ENCODE measurements at places on chromosomes 3 and 15.

DNA sequence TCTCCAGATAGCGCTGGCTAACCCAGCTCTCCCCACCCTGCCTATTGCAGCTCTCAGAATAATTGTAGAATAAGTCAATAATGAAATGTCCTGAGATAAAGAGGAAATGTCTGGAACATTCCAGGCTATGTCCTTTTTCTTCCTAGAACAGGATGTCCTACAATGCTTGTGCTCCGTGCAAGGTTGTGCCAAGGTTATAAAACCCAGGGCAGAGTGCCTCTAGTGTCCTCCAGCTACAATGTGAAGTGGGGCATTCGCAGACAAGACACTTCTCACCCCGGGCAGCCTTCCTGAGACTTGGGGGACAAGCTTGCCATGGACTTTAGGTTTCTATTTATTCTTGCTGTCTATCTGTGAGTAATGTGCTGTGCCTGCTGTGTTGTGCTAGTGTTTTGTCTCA lies 900.6 kb downstream of the TUSC7 start:
- no peak for DNase-seq

DNA sequence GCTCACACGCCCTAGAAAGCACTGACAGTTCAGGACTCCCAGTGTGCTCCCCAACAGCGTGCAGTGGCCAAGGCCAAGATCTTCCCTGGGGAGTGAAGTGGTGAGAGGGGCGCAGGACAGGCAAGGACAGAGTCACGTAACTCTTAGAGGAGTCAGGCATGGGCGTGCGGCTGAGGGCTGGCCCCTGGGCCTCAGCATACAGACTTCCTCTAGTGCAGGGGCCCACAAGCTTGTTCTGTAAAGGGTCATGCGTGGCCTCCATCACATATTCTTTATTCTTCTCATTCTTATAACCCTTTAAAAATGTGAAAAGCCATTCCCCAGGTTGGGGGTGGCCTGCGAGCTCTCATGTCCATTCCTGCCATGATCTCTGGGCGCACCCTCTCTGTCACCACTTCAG lies 25.2 kb downstream of the TMEM43 start:
- DNase-seq = peak; percentile 57

GRCh38 chr3:71109241-71109976 lies 474.1 kb downstream of the FOXP1 start:
- no peak for DNase-seq

DNA sequence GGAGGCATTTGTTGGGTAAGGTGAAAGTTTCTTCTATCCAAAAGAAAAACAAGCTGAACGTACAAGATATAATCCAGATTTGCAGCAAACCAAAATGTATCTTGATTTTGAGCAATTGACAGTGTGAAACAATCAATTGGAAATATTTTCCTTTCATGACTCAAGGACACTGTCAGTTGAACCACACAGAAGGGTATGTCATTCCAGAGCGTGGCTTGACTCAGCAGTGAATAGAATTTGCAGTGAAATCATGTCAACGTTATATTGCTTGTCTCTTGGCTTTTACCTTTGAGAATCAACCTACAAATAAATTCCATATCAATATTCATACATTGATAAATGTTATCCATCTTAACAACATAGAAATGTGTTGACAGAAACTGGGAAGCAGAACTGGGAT lies 78.2 kb downstream of the TM2D3 start:
- DNase-seq = no peak

GRCh38 chr3:43210049-43211027 lies 76.0 kb upstream of the SNRK start:
- no peak for DNase-seq

DNA sequence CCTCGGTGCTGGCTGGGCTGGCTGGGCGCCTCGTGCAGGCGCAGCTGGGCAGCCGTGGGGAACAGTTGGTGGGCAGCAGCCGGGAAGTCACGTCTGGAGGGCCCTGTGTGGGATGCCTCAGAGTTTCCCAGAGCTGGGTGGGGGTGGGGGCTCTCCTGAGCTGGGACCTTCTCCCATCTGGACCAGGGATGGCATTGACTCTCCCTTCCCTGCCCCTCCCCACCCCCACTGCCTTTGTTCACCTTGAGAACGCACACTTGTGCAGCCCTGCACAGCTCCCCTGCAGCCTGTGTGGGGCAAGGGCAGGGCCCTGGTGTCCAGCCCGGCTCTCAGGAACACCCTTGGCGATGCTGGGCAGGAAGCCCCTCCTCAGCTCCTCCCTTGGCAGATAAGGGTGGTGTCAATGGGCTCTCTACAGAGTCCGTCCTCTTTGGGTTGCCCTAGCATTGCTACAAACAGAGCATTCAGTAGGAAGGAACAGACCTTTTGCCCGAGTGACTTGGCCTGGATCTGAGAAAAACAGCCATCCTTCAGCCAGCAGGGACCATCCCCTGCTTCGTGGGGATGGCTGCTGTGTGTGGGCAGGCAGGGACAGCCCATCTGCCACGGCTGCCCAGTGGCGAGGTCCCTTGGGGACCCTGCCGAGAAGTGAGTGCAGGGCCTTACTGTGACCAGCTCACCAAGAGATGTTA lies 25.5 kb upstream of the KLF13 start:
- no peak for DNase-seq

DNA sequence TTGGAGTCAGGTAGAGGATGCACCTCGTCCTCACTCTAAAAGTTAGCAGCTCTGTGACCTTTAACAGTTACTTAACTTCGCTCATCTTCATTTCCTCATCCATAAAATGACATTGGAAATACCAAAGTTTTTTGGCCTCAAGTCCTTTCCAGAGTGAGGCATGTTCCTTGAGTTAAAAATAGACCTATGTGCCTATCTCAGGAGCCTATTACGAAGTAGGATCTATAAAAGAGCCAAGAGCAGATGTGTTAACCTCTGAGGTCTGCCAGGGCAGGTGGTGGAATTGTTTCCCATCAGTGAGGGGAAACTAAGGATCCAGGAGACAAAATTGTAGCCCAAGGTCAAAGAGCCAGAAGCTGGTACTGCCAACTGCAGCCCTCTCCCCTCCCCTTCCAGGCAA lies 120.4 kb upstream of the EIF1B start:
- DNase-seq = no peak

DNA sequence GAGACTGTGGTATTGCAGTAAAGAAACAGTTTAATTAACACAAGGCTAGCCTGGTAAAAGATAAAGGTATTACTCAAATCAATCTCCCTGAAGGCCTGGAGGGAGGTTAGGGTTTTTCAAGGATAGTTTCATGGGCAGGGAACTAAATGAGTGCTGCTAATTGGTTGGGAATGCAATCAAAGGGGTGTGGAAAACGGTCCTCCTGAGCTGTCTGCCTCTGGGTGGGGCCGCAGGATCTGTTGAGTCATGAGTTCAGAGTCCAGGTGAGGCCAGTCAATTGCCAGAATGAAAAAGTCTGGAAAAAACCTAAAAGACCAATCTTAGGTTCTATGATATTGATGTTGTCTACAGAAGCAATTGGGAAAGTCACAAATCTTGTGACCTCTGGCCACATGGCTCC lies 293.2 kb downstream of the MCTP2 start:
- DNase-seq = no peak

GRCh38 chr15:99114511-99115299 lies 9.8 kb downstream of the SYNM start:
- no peak for DNase-seq

GRCh38 chr15:98416222-98416855 lies 232.0 kb upstream of the IGF1R start:
- DNase-seq = no peak

- peak; percentile 36 for DNase-seq
These were observed 48.5 kb downstream of the GRIP2 start for GRCh38 chr3:14491396-14492190.

DNA sequence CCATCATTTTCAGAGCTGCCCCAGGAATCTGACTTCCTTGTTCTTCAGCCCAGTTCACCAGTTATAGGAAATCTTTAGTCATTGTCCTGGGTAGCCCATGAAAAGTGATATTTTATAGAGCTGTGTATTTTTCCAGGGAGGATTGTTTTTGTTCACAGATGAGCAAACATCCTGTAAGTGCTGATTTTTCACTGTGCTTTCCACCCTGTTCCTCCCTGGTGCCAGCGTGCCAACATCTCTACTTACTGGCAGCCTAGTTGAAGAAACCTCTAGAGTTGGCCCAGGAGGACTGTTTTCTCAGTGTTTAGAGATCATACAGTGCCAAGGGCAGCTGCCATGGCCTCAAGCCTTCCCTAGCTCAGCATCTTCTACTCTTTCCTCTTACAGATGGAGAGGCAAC lies 41.3 kb downstream of the ST6GAL1 start:
- no peak for DNase-seq

DNA sequence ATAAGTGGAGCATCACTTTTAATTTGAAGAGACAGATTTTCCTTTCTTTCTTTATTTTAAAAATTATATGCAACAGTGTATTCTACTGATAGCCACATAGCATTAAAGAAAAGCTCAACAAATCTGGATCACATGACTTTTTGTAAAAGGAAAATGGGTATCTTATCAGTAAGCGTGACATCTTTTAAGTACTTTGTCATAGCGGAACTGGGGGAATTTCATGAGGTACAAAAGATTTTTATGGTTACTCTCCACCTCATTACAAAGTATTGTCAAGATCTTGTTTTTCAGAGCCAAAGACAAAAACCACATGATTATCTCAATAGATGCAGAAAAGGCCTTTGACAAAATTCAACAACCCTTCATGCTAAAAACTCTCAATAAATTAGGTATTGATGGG lies 219.6 kb upstream of the ZPLD1 start:
- DNase-seq = no peak

- no peak for DNase-seq
These were observed 39.0 kb downstream of the CYP19A1 start for GRCh38 chr15:51299187-51300015.

GRCh38 chr15:34182942-34183341 lies 27.0 kb downstream of the KATNBL1 start:
- DNase-seq = no peak

GRCh38 chr15:68812597-68813431 lies 7.9 kb downstream of the ANP32A start:
- no peak for DNase-seq

- DNase-seq = no peak
These were observed 404.1 kb downstream of the ZIC1 start for GRCh38 chr3:147813256-147813655.

- no peak for DNase-seq
These were observed 15.2 kb downstream of the EFCC1 start for GRCh38 chr3:129016356-129016719.

- peak; percentile 92 for DNase-seq
These were observed 3.1 kb downstream of the KAT2B start for GRCh38 chr3:20043396-20043795.

- DNase-seq = no peak
These were observed 82.8 kb upstream of the NSMCE3 start for GRCh38 chr15:29352402-29352801.

- no peak for DNase-seq
These were observed 29.9 kb upstream of the LDHAL6B start for GRCh38 chr15:59176653-59177316.

DNA sequence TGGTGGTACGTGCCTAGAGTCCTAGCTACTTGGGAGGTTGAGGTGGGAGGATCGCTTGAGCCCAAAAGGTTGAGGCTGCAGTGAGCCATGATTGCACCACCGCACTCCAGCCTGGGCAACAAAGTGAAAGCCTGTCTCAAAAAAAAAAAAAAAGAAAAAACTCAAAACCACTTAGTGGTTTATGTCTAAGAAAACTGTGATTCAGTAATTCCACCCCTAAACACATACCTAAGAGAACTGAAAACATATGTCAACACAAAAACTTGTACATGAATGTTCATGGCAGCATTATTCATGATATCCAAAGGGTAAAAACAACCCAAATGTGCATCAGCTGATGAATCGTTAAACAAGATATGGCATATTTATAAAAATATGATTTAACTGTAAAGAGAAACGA lies 14.3 kb downstream of the SPG21 start:
- DNase-seq = no peak

DNA sequence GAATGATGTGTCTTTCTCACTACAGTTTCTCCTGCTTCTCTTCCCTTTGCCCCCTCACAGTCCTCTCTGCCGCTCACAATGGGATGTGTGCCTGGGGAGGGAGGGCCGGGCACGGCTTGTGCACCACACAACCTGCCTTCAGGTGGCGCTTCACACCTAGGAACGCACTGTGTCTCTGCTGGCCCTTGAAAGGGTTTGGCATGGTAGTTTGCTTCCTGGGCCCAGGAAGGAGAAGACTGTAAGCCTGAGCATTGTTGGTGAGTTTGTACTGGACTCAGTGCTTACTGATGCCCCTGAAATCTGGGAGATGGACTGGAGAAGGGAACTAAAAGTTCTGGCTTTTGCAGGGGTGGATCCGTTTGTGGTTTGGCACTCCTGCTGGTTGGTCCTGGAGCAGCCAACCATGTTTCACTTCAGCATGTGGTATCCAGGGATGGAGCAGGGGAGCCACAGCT lies 9.2 kb downstream of the ALPK3 start:
- DNase-seq = no peak

- DNase-seq = no peak
These were observed 61.7 kb downstream of the TGFBR2 start for GRCh38 chr3:30668051-30668609.

- no peak for DNase-seq
These were observed 175.6 kb upstream of the RASGRP1 start for GRCh38 chr15:38740206-38740605.

- no peak for DNase-seq
These were observed 41.9 kb upstream of the ABHD10 start for GRCh38 chr3:111936967-111937366.

DNA sequence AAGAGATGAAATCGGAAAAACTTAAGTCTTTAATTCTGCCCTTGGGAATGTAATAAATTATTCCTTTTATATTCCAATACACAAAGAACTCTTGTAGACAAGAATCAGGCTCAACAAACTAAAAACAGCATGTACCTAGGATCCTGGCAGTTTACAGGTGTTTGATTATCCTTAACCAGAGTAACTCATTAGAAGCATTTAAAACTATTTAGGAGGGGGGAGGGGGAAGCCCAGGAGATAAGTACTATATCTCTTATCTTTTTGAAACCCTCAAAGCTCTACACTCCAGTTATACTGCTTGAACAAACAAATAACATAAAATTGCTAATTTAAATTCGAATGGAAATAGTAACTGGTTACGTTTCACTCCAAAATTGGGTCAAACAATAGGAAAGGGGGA lies 1.9 kb downstream of the CNBP start:
- DNase-seq = no peak

DNA sequence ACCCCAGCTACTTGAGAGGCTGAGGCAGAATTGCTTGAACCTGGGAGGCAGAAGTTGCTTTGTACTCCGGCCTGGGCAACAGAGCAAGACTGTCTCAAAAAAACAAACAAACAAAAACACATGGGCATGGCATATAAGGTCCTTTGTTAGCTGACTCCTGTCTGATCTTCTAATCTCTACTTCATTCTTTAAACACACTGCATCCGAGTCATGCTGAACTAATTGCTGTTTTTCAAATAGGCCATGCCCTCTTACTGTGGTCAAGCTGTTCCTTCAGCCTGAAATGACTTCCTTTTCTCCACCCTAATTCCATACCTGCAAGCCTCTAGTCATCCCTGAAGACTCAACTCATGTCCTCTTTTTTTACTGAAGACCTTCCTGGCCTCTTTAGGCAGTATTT lies 22.3 kb upstream of the SLMAP start:
- DNase-seq = no peak

GRCh38 chr15:28100516-28101195 lies 1.5 kb upstream of the OCA2 start:
- DNase-seq = peak; percentile 37

Measured in suprapubic skin (tissue), 4 donors.